ENCODE measurements at places on chromosomes 5 and 9.

DNA sequence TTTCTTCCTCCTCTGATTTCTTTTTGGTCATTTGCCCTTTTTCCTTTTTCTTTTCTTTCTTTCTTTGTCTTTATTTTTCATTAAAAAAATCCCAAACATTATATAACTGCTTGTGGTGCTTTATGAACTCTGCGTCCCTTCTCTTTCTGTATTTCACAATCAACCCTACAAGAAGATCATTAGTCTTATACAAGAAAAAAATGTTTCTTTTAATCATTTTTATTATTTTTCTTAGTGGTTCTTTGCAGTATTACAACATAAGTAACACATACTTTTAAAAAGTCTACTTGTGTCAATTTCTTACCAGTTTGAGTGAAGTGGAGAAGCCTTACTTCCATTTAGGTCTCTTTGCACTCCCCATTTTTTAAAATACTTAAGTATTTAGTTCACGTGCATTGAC is 212.7 kb upstream of the SMC2 start:
- no peak for DNase-seq

DNA sequence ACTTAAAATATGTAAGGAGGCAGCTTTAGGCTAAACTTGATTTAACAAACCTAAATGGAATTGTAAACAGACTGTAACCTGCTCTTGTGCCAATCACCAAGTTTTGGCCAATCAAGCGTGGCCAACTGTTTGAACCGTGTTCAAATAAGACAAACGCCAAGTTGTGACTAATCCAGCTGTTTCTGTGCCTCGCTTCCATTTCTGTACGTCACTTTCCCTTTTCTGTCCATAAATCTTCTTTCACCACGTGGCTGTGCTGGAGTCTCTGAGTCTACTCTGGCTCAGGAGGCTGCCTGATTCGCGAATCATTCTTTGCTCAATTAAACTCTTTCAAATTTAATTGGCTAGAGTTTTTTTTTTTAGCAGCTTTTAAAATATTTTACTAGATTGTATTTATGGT is 71.3 kb downstream of the LIX1 start:
- DNase-seq: no peak

DNA sequence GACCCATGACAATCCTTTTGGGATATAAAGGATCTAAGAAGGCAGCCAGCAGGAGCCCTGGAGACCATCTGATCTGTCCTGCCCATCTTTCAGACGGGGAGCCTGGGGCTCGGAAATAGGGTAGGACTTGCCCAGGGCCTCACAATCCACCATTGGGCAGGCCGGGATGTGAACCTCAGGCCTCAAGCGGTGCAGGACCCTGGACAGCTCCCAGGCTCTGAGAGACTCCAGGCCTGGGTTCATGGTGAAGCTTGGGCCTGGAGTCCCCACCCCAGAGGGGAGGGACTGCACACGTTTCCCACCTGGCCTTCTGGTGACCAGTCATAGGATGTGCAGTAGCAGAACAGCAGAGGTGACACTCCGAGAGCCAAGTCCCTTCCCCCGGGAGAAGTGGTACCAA is 36.6 kb upstream of the RAPGEF1 start:
- peak; percentile 63 for DNase-seq

DNA sequence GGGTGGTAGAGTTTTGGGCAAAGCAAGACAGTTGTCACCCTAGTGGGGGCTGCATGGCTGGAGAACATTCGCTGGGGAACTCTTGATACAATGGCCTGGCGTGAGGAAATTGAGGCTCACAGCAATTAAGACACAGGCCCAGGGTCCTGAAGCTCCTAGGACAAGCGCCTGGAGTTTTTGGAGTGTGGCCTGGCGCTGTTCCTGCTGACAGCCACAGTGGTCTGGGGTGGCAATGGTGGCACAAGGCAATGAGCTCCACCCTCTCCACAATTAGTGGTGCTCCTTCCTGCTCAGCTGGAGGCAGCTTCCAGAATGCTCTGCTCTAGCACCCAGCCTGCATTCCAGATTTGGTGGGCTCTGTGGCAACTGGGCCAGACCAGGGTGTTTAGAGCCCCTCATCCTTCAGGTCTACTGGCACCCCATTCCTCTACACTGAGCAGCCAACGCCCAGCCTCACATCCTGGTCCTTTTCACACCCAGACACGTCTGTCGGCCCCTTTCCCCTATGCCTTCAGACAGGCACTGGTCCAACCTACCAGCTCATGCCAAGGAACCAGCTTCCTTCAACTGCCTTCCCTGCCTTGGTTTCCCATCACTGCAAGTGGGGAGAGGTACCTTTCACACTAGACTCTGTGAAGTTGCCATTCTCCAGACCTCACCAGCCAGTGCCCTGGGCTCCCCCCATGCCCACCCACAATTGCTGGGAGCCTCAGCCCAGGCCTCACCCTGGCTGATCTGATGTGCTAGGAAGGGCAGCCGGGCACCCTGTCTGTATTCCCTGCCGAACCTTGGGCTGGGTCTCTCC is 138.1 kb upstream of the COL5A1 start:
- no peak for DNase-seq

GRCh38 chr5:143985832-143986515 is 174.0 kb downstream of the HMHB1 start:
- DNase-seq: no peak

- no peak for DNase-seq
These were observed 216.5 kb upstream of the RAI14 start for GRCh38 chr5:34439601-34440000.

DNA sequence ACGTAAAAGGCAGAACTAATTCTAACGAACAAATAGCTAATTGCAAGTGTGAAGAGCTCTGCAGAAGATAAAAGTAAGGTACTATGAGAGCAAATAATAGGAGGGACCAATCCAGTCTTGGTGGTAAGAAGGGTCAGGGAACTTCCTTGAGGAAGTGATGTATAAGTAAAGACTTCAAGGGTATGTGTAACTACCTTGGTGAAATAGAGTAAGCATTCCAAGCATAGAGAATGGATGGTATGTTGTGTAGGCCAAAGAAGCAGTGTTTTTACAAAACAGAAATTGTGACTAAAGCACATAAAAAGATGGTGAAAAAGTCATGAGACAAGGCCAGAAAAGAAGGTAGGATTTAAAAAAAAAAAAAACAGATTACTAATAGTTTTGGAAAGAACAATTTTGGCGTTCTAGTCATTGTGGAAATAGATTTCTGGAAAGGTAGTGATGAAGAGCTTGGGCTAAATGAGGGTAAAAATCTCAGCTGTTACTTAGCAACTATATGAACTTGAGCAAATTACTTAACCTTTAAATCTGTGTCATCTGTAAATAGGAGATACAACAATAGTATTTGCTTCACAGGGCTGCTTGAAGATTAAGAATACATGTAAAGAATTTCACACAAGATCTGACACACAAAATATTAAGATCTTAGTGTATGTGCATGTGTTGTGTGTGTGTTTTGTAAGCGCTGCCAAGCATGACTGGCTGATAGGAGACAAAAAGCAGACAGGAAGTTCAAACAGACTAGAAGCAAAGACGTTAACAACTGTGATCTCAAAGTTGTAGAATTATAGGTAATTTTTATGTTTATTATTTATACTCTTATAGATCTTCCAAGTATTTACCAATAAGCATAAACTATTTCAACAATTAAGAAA is 73.5 kb downstream of the NR6A1 start:
- DNase-seq: no peak

DNA sequence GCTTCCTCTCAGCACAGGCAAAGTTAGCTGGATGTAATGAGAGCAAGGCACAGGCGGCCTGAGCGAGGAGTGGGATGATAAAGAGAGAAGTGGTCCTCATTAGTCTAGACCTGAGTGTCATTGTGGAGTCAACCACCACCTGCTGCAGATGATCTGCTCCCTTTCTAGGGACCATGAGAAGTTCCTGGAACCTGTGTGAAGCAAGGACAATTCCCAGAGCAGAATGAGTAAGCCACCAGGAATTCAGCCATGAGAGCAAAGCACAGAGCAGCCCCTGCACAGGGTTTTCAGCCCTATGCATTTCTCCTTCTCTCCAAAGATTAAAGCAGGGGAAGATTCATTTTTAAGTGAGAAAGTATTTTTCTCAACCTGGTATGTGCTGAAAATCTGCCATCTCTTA is 146.8 kb upstream of the SPEF2 start:
- no peak for DNase-seq

GRCh38 chr9:117929868-117930267 is 225.7 kb downstream of the TLR4 start:
- no peak for DNase-seq

DNA sequence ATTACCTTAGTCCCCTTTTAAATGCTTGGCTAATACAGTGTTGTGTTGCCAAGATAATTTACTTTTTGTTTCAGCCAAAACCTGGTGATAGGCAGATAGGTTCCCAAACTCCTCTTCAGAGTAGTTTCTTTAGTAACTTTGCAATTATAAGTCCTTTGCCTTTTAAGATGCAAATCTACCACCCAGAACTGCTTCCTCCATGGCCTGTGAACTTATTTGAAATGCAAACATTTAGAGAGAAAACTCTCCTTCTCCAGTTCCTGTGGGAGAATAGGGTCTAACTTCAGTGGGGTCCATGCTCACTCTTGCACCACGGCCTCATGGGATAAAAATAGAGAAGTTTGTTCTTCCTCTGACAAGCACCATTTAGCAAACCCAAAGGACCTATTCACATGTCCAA is 1955.4 kb upstream of the CDH6 start:
- DNase-seq: no peak

GRCh38 chr9:133826289-133827085 is 88.3 kb upstream of the SARDH start:
- DNase-seq: no peak

GRCh38 chr9:85397005-85397404 is 344.7 kb downstream of the AGTPBP1 start:
- no peak for DNase-seq

DNA sequence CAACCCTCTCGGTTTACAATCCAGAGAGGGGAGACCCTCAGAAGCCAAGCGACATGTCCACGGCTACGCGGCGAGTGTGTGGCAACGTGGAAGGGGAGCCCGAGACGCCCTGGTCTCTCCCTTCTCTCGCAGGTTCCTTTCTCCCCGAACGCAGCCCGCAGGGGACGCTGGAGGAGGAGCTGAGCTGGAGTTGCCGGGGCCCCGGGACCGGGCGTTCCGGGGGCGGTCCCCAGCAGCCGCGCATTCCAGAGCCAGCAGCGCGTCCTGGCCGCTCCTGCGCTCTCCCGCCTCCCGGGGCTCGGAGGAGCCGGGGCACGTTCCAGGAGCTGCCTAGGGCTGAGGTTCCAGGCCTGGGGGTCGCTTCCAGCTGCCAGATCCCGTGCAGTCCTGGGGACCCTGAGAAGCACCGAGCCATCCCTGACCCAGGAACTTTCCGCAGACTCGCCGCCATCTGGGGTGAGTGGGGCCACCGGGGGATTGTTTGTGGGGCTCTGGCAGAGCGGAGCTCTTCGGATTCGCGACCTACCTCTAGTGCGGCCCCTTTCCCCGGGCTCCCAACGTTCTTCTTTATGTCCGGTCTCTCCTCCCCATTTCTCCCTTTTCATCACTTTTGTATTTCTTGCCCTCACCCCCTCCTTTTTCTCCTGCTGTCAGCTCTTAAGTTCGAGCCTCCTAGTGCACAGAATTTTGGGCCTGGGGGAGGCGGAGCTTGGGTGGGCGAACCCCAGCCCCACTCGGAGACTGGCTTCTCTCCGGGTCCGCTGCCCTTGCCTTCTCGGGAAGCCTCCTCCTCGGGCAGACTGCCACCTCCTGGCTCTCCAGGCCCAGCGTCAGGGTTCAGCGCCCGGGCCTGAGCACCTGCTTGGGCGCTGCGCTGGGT is at the start of gene SMIM3:
TSS of gene SMIM3 (plus strand) at position 241 of the 880 bp plus-strand sequence. CDS start 16,684 bp downstream, outside the sequence.
- no peak for DNase-seq

- DNase-seq: no peak
These were observed 167.6 kb downstream of the YIPF5 start for GRCh38 chr5:144002876-144003275.

GRCh38 chr5:147754372-147755122 is 28.0 kb downstream of the JAKMIP2 start:
- no peak for DNase-seq

- DNase-seq: no peak
These were observed 1.9 kb upstream of the SLC6A18 start for GRCh38 chr5:1223278-1223670.

DNA sequence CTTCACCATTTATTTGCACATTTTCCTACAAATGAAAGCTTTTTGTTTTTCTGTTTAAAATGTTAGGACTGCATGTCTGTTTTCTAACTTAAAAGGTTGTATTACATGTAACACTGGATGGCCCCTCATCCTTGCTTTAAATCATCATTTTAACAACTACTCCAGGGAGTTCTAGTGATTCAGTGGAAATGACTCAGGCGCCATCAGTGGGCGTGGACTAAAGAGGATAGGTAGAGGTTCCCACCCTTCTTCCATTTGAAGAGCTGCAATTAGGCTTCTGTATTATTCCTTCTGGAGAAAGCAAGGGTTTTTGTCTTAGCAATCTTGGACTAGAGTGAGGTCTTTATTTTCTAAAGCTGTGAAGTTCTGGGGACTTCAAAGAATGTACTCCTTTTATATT is 213.7 kb downstream of the TMEM38B start:
- DNase-seq: no peak

DNA sequence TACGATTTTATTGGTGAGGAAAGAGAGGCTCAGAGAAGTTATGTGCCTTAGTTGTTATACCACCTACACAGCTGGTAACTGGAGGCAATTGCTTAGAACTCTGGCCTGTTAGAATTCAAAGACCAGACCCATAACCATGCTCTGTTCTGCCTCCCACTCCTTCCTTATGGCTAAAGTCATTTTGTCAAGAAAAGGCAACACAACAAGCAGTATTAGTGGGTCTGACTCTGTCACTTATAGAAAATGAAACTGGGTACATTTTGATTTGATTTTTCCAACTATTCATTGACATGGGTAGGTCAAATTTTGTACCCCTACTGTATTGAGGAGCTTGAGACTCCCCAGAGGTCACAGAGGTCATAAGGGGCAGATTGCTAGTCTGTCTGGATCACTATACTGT is 44.5 kb upstream of the NR3C1 start:
- DNase-seq: no peak

DNA sequence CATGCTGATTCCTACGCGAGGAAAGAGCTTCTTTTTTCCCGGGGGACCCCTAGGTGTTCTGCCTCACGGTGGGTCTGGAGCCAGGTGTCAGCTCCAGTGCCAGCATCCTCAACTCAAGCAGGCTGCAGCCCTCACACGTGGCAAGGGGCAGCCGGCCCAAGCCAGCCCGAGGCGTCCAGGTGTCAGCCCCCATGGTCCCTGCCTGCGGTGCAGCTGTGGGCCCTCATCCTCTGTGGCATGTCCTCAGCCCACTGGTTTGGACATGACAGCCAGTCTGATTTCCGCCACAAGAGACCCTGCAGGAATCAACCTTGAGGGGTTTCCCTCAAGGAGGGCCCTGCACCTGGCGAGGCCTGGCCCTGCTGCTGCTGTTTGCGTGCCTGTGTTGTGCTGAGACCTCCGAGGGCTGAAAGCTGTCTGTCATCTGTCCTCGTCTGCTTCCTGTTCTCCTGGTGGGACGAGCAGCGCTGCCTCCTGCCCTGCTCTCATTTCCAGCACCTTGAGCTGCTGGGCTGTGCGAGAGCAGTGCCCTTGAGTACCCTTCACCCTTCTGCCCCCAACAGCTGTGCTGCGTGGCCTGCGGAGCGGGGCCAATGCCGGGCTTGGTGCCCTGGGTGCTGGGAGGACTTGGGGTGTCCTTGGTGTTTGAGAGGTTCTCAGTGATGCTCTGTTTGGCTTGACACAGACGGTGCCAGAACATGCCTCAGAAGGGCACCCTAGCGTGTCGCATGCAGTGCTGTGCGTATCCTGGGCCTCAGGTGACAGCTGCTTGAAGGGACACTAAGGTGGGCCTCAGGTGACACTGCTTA is 137.6 kb downstream of the CACNA1B start:
- DNase-seq: no peak

Data from left kidney (tissue), 8 donors.